ENCODE measurements at places on chromosomes 5 and 9.

DNA sequence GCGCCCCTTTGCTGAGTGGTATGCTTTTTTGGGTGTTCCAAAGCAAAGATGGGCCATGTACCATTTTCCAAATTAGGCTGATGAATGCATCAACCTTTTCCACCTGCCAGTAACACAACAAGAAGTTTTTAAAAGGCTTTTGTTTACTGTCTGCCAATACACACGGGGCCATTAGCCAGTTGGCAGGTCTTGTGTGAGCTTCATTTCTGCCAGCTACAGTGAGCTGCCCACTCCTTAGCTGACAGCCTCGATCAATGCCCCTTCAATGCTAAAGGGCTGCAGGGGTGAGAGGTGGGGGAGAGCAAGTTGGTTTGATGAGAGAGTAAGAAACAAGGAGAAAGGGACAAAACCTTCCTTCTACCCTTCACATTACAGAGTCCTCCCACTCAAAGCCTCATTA, 128.7 kb downstream of the C5orf15 start:
- peaks cover 48% of the 10 kb centered on the region for H3K27me3 ChIP-seq
- H3K36me3 ChIP-seq, result no peaks in the 10 kb centered on the region
- no peak overlapping the region for H3K4me3 ChIP-seq
- no peak overlapping the region for H3K27ac ChIP-seq
- no peaks in the 10 kb centered on the region for H3K4me1 ChIP-seq

DNA sequence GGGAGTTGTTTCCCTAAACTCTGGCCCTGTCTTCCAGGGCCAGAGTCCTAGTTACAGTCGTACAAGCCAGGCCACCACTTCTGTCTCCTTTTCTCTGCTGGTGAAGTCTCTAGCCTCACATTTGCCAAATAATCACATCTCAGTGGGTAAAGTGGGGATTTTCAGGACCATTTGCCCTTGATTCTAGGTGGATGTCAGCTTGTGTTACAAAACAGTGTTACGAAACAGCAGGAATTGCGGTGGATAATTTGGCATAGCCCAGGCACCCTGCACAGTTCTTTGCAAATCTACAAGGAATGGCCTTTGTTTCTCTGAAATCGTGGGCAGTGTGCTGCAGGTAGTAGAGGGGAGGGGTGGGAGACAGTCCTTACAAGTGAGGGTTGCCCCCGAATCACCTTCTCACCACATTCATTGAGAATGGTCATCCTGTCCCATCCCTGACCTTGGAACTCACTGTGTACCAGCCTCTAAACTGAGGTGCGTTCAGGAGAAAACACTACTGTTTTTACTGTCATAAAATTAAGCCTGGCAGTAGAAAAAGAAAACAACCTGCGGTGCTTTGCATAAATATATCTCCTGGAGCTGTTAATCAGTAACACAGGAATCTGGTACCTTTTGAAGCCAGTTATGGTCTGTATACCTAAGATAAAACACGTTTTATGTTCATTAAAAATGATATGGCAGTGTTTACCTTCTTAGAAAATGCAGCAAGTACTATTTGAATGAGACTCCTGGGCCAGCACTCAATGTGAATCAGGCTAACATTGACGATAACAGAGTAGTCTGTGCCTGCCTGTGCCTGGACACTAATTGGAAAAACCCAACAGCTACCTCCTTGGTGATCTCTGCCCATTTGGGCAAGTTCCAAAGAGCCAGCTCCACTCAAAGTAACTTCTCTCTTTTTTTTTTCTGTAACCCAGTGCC, 44.3 kb downstream of the CYSTM1 start:
- no peak for DNase-seq
- H3K36me3 ChIP-seq, result no peaks in the 10 kb centered on the region
- no peak overlapping the region for H3K27ac ChIP-seq
- H3K4me3 ChIP-seq, result no peak overlapping the region
- peaks cover 6% of the 10 kb centered on the region for H3K4me1 ChIP-seq

DNA sequence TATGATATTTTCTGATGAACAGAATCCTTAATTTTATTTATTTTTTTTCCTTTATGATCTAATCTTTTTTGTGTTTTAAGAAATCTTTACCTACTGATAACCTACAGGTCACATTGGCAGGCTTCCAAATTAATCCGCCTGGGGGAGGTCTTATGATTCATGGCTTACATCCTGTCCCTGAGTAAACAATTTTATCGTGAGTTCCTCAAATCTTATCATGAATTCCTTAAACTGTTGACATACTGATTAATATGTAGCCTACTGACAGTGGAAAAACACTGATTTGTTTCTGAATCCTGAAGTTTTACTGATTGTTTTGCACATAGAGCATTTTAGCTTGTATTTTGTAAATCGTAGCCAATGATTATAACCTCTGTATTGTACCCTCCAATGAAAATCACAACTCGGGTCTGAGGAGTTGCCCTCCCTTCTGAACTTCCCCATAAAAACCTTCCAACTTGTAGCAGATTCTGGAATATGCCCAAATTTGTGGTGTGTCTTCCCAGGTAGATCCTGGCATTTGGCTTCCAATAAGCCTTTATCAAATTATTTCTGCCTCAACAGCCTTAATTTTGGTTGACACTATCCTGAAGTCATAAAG, 105.6 kb downstream of the VCAN start:
- no peaks in the 10 kb centered on the region for H3K4me1 ChIP-seq
- H3K36me3 ChIP-seq, result no peaks in the 10 kb centered on the region
- H3K4me3 ChIP-seq, result no peak overlapping the region
- DNase-seq, result no peak

DNA sequence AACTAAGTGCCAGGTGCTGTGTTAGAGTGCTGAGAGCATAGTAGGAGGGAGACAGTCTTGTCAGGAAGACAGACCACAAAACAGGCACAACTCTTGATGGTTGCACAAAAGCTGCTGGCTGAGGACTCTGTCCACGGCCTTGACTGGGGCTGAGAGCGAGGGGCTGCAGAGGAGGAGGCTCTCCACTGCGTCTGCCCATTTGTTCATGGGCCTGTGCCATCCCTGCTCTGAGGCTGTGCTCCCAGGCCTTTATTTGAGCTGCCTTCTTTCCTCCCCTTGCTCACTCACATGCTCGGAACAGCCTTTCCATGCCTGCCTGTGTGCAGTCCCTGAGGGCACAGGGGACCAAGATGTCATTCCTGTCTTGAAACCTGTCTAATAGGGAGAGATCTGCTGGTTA, 147.8 kb downstream of the CACNA1B start:
- no peak overlapping the region for H3K4me3 ChIP-seq
- H3K4me1 ChIP-seq, result no peaks in the 10 kb centered on the region
- H3K27me3 ChIP-seq, result peaks cover 41% of the 10 kb centered on the region
- DNase-seq, result no peak

GRCh38 chr5:137836997-137837396, 30.7 kb upstream of the MYOT start:
- no peak overlapping the region for H3K4me3 ChIP-seq
- no peak overlapping the region for H3K27ac ChIP-seq
- no peaks in the 10 kb centered on the region for H3K27me3 ChIP-seq
- H3K4me1 ChIP-seq, result no peaks in the 10 kb centered on the region
